ENCODE measurements at places on chromosomes 4 and X. TPM values are rescaled to one million over a fixed set of nuclear protein-coding genes. Genes with fewer than 3 reads are reported as not detected.

DNA sequence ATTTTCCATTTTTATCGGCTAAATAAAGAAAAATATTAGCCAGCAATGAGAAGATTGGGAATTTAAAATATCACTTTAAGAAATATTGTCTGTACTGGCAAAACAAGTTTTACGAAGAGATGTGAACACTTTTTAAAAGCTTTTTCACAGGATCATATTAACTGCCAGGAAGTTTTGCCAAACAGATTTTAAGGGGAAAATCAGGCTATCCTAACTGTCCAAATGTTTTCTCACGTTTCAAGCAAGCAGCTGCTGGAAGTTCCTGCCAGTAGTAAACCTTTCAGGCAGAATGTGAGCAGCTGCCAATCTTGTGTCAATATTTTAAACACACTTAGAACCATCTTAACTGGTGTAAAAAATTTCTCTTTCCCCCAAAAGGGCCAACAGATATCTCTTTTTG lies 101.1 kb downstream of the ADGRL3 start:
- H3K36me3 ChIP-seq = no peaks in the 10 kb centered on the region
- no peak for DNase-seq
- H3K4me3 ChIP-seq = no peak overlapping the region
- H3K27me3 ChIP-seq = no peaks in the 10 kb centered on the region
- H3K27ac ChIP-seq = no peak overlapping the region
- no peaks in the 10 kb centered on the region for H3K4me1 ChIP-seq

GRCh38 chr4:1644891-1645657 lies 39.0 kb downstream of the FAM53A start:
- no peak overlapping the region for H3K4me3 ChIP-seq
- no peak for DNase-seq
- no peak overlapping the region for H3K27ac ChIP-seq
- H3K36me3 ChIP-seq = no peaks in the 10 kb centered on the region
- H3K27me3 ChIP-seq = no peaks in the 10 kb centered on the region

DNA sequence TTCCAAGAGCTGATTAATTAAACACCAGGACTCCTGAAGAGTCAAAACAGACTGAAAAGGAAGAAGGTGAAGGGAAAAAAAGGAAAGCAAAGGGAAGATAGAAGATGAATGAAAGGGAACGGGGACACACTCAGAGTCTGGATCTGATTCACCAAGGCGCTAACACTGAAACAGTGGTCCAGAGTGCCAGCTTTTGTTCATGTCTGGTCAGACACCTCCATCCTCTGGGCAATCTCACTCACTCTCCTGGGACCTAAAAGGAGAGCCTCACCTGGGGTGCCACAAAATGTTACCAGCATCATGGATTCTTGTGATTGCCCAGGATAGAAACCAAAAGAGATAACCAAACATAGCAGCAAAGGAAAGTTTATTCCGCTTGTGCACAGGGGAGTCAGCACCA lies 120.3 kb upstream of the AFF2 start:
- no peaks in the 10 kb centered on the region for H3K27me3 ChIP-seq
- no peaks in the 10 kb centered on the region for H3K36me3 ChIP-seq
- H3K27ac ChIP-seq = no peak overlapping the region
- H3K4me1 ChIP-seq = no peaks in the 10 kb centered on the region

GRCh38 chr4:104901438-104901837 lies 245.2 kb upstream of the TET2 start:
- no peak for DNase-seq
- H3K36me3 ChIP-seq = no peaks in the 10 kb centered on the region
- H3K27me3 ChIP-seq = no peaks in the 10 kb centered on the region
- H3K27ac ChIP-seq = no peak overlapping the region
- H3K4me1 ChIP-seq = no peaks in the 10 kb centered on the region

DNA sequence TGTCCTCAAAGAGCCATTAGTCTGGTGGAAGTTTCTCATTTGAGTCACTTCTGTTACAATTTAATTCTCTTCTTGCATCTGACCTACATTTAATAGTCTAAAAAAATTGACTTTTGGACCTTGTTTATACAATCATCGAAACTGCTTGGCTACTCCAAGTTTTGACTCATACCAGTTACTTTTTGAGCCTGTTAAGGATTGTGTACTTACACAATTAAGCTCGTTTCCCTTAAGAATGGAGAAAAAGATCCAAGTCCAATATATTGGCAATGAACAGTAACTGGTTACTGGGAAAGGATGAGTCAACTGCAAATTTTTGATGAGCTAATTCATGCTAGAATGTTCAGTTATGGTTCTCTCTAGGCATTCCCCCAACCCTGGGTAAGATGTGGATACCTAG lies 58.2 kb downstream of the DCX start:
- H3K27me3 ChIP-seq = peaks cover 7% of the 10 kb centered on the region
- H3K36me3 ChIP-seq = no peaks in the 10 kb centered on the region
- H3K4me3 ChIP-seq = no peak overlapping the region
- no peaks in the 10 kb centered on the region for H3K4me1 ChIP-seq
- DNase-seq = no peak
- no peak overlapping the region for H3K27ac ChIP-seq

GRCh38 chr4:1240721-1241465 lies 8.0 kb downstream of the CTBP1 start:
- no peak overlapping the region for H3K27ac ChIP-seq
- no peaks in the 10 kb centered on the region for H3K27me3 ChIP-seq
- no peak overlapping the region for H3K4me3 ChIP-seq
- no peak for DNase-seq
- H3K36me3 ChIP-seq = peaks cover 46% of the 10 kb centered on the region

DNA sequence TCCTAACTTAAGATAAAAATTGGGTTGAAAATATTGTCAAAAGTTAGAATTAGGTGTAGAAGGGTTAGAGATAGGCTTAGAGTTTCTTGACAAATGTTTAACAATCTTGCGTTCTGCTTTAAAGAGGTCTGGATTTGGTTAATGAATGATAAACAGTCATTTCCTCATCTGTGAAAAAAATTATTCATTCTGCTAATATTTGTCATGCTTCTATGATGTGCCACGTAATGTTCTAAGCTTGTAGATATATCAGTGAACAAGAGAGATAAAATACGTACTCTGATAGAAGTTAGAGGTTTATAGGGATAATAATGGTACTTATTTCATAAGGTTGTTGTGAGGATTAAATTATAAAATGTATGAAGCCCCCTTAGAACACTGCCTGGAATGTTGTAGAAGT lies 443.0 kb upstream of the GALNT7 start:
- H3K4me1 ChIP-seq = no peaks in the 10 kb centered on the region
- H3K4me3 ChIP-seq = no peak overlapping the region
- H3K36me3 ChIP-seq = no peaks in the 10 kb centered on the region
- H3K27ac ChIP-seq = no peak overlapping the region

- H3K4me3 ChIP-seq = no peak overlapping the region
- H3K27me3 ChIP-seq = no peaks in the 10 kb centered on the region
- no peak overlapping the region for H3K27ac ChIP-seq
Measured at GRCh38 chr4:83830138-83830888, 294.4 kb downstream of the GPAT3 start.

- no peak overlapping the region for H3K4me3 ChIP-seq
- H3K4me1 ChIP-seq = no peaks in the 10 kb centered on the region
- no peaks in the 10 kb centered on the region for H3K27me3 ChIP-seq
- no peak for DNase-seq
- no peaks in the 10 kb centered on the region for H3K36me3 ChIP-seq
Measured at GRCh38 chr4:130632731-130633604, 1537.0 kb downstream of the C4orf33 start.

- peaks cover 8% of the 10 kb centered on the region for H3K4me1 ChIP-seq
- peak; percentile 70 for DNase-seq
- peaks cover 2% of the 10 kb centered on the region for H3K36me3 ChIP-seq
- H3K27ac ChIP-seq = peak overlapping the region; percentile 33
Measured at GRCh38 chr4:118776157-118776954, 59.6 kb downstream of the SEC24D start.

- H3K4me3 ChIP-seq = no peak overlapping the region
- no peaks in the 10 kb centered on the region for H3K4me1 ChIP-seq
- H3K27me3 ChIP-seq = no peaks in the 10 kb centered on the region
- no peak overlapping the region for H3K27ac ChIP-seq
- 0 out of 2 replicates have a peak, but pooled peaks cover 1% of the 10 kb centered on the region for H3K36me3 ChIP-seq
- peak; percentile 67 for DNase-seq
Measured at GRCh38 chr4:87179751-87180150, 40.7 kb downstream of the KLHL8 start.

DNA sequence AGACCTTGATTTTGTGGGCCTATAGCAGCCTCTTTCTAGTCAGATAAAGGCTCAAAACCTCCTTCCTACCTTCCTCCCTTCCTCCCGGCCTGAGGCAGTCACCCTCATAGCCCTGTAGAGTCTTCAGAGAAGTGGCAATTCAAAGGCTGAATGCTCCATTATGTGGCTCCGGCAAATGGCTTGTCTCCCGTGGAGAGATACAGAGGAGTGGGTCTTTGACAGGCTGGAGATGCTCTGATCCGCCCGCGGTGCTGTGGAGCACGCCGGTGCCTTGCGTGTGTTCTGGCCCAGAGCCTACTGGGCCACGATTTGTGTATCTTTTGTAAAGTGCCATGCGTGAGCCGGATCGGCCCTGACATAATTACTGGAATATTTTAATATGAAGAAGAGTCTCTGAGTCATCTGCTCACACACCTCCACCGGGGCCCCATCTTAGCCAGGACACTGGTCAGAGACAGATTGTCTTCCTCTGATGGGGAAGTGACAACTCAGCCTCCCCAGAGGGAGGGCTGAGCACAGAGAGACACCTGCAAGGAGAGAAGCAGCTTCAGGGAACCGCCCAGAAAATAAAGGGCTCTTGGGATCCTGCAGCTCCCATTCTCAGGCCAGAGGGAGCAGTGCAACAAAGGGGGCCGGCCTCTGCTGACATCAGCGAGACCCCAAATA lies 88.7 kb downstream of the DCTD start:
- H3K4me3 ChIP-seq = no peak overlapping the region
- H3K27me3 ChIP-seq = peaks cover 9% of the 10 kb centered on the region
- no peak overlapping the region for H3K27ac ChIP-seq
- no peaks in the 10 kb centered on the region for H3K36me3 ChIP-seq

- no peaks in the 10 kb centered on the region for H3K4me1 ChIP-seq
- H3K27ac ChIP-seq = no peak overlapping the region
- no peaks in the 10 kb centered on the region for H3K36me3 ChIP-seq
- no peaks in the 10 kb centered on the region for H3K27me3 ChIP-seq
- no peak overlapping the region for H3K4me3 ChIP-seq
Measured at GRCh38 chr4:25330905-25331808, 18.6 kb downstream of the ZCCHC4 start.

DNA sequence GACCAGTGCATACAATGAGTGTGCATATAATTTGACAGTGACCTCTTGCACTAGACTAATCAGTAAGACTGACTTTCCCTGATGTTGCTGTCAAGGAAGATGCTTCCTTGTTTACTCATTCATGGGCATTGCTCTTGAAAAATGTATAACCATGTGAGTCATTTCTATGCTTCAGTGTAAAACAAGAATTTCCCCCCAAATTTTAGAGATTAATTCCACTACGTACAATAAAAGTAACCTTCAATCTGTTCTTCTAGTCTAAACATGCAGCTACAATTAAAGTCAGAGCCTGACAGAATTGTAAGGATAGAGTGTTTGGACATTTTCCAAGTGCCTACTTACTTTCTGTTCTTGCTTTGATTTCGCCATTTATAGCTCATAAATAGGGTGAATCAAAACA lies 935.7 kb downstream of the RAPGEF2 start:
- H3K36me3 ChIP-seq = no peaks in the 10 kb centered on the region
- DNase-seq = no peak
- H3K27me3 ChIP-seq = no peaks in the 10 kb centered on the region

DNA sequence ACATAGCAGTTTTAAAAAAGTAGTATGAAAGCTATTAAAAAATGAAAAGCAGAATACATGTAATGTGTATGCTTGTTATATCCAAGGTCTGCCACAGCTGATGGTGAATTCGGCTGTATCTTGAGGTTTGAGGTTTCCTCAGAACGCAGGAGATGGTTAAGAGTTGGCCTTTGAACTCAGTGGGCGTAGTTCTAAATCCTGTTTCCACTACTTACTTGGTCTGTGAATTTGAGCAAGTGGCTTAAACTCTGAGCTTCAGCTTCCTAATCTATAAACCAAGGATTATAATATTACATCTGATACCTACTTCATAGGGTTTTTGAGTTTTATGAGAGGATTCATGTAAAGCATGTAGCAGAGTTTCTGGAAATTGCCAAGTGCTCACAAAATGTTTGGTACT lies 125.2 kb downstream of the STIM2 start:
- H3K27ac ChIP-seq = no peak overlapping the region
- H3K27me3 ChIP-seq = no peaks in the 10 kb centered on the region
- no peak for DNase-seq
- no peaks in the 10 kb centered on the region for H3K36me3 ChIP-seq
- no peak overlapping the region for H3K4me3 ChIP-seq
- H3K4me1 ChIP-seq = no peaks in the 10 kb centered on the region

DNA sequence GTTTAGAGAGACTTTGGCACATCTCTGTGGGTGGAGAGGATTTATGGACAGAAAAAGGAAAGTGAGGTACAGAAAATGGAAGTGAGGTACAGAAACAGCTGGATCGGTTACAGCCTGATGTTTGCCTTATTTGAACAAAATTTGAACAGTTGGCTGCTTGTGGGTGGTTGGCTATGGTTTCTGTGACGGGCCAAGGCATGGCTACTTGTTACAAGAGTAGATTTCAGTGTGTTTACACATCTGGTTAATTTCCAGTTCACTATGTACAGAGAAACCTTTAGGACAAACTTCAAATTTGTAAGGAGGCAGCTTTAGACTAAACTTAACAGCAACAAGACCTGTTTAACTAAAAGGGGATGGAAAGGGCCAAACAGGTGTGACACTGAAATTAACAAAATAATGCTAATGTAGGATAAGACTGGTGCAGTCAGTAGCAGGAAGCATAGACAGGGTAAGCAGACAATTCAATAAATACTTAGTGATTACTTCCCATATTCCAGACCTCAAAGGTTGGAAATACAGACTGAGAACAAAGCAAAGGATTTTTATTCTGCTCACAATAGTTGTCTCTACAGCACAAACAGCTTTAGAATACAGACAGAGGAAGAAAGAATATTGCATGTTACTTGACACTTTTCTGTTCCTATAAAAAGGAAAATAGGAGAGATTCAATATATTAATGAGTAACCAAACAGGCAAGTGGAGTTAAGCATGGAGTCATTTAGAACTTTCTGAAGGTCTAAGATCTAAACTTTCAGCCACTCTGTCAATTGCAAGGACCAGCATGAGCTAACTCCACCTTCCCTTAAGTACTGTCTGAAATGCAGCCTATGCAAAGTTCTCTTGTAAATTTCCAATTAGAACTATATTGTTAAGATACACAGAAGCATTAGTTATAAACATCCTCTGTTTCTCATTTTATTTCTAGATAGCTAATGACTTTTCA lies 294.4 kb upstream of the FAT4 start:
- H3K27ac ChIP-seq = no peak overlapping the region
- H3K36me3 ChIP-seq = no peaks in the 10 kb centered on the region
- H3K27me3 ChIP-seq = no peaks in the 10 kb centered on the region
- no peaks in the 10 kb centered on the region for H3K4me1 ChIP-seq
- no peak for DNase-seq

- no peak overlapping the region for H3K4me3 ChIP-seq
- no peaks in the 10 kb centered on the region for H3K27me3 ChIP-seq
- H3K36me3 ChIP-seq = no peaks in the 10 kb centered on the region
Measured at GRCh38 chr4:54499308-54500074, 158.3 kb upstream of the KIT start.

Gene TENT5D
- not detected for total RNA-seq

Gene IRS4
- total RNA-seq = not detected

Gene SSX2B
- not detected for total RNA-seq

Gene TGIF2LX
- total RNA-seq = not detected

Gene L1CAM
- total RNA-seq = 0.36 TPM

Gene GUCY1A1
- 0.54 TPM for total RNA-seq

Gene TNIP3
- total RNA-seq = 0.28 TPM

Gene UGT8
- not detected for total RNA-seq

Measured in IMR-90 (cell line).